Activated B cell treated with CpG ODN at 0.5 μM for 24 hours (primary cell): ENCODE measurements at places on chromosomes 2 and 18. TPM values are rescaled to one million over a fixed set of nuclear protein-coding genes. Genes with fewer than 3 reads are reported as not detected.
A peak's percentile ranks its signal among the peaks of the same experiment; 100 is the strongest.

The NUP35 gene
- total RNA-seq, result 19.6 and 25.1 TPM in 2 replicates

The REG1B gene
- not detected in 2 replicates for total RNA-seq

DNA sequence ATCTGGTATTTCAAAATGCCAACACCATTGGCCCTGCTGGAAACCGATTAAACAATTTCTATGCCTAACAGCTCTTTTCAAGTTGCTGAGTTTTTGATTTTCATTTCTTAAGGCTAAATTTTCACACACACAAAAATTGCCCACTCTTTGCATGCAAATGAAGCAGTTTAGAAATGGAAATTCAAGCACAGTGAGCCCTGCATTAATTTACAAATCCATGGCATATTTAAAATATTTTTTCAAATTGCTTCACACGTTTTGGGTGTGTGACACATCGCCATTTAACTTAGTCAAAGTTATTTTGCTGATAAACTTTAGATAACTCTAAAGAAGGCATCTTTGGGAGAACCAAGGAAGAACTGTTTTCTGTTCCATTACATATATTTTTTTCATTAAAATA lies 184.8 kb downstream of the TXNL1 start:
- H3K4me1 ChIP-seq, result no peaks in the 10 kb centered on the region
- no peaks in the 10 kb centered on the region for H3K36me3 ChIP-seq
- H3K27ac ChIP-seq, result no peak overlapping the region
- peaks cover 9% of the 10 kb centered on the region for H3K27me3 ChIP-seq
- H3K4me3 ChIP-seq, result no peak overlapping the region

The CFC1 gene
- total RNA-seq, result not detected in 2 replicates

- peaks cover 3% of the 10 kb centered on the region for H3K36me3 ChIP-seq
- H3K4me1 ChIP-seq, result peaks cover 57% of the 10 kb centered on the region
- peak overlapping the region; percentile 76 for H3K27ac ChIP-seq
- no peak for DNase-seq
These were observed 161.6 kb downstream of the BCL11A start for GRCh38 chr2:60391649-60392375.

DNA sequence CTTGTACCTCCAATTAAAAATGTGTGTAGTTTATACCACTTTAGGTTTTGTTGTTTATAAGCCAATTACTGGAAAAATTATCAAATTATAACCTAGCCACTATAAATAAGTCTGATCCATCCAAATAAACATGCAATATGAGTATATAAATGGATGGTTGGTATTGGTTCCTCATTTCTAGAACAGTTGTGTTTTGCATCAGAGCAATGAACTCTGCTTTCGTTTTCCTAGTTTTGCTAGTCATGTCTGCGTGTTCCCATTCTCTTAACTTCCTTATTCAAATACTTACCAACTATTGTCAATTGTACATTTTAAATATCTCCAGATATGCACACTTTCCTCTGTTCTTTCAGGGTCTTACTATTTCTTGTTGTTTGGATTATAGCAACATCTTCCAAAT lies 641.7 kb downstream of the NR4A2 start:
- no peaks in the 10 kb centered on the region for H3K27me3 ChIP-seq
- no peaks in the 10 kb centered on the region for H3K36me3 ChIP-seq

The IL37 gene
- not detected in 2 replicates for total RNA-seq

The LYPD6 gene
- total RNA-seq, result not detected in 2 replicates
